ENCODE measurements at places on chromosomes 4 and X.
A peak's percentile ranks its signal among the peaks of the same experiment; 100 is the strongest.

DNA sequence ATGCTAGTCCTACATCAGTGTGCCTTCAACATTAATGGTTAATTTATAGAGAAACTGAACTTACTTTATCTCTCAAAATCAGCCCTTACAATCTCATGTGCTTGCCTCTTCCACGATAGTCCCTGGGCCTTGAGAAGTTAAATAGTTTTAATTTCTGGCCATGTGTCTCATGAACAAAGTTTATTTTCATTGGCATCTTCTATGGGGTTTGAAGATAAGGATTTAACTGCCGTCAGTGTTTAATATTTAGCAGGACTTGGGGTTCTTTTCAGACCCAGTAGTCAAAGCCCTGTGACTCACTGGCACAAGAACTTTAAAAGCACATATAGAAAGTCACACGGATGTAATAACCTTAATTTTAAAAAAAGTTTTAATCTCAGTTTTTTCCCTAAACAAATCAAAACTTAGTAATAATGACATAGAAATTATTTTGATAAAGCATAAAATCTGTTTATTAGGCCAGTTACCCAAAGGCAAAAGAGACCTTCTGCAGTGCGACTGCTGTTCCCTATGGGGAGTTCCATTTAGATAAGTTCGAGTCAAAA, 10.1 kb upstream of the MPP1 start:
- DNase-seq = no peak

DNA sequence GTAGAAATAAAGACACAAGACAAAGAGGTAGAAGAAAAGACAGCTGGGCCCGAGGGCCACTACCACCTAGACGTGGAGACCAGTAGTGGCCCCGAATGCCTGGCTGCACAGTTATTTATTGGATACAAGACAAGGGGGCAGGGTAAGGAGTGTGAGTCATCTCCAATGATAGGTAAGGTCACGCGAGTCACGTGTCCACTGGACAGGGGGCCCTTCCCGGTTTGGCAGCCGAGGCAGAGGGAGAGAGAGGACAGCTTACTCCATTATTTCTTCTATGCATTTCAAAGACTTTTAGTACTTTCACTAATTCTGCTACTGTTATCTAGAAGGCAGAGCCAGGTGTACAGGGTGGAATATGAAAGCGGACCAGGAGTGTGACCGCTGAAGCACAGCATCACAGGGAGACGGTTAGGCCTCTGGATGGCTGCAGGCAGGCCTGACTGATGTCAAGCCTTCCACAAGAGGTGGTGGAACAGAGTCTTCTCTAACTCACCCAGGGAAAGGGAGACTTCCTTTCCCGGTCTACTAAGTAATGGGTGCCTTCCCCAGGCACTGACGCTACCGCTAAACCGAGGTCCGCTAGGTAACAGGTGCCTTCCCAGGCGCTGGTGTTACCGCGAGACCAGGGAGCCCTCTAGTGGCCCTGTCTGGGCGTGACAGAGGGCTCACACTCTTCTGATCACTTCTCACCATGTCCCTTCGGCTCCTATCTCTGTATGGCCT, 44.9 kb downstream of the ZBTB49 start:
- peak; percentile 61 for DNase-seq

GRCh38 chrX:45842207-45842925, 641.7 kb upstream of the DIPK2B start:
- no peak for DNase-seq

GRCh38 chr4:163414275-163414674, 59.3 kb downstream of the TKTL2 start:
- no peak for DNase-seq

GRCh38 chrX:99421796-99422195, 988.3 kb downstream of the PCDH19 start:
- DNase-seq = no peak

GRCh38 chr4:126701756-126702155, 931.0 kb upstream of the INTU start:
- DNase-seq = no peak

Data from aorta (tissue), 5 donors.